ENCODE measurements at places on chromosomes 3 and 15. TPM values are rescaled to one million over a fixed set of nuclear protein-coding genes. Genes with fewer than 3 reads are reported as not detected.

DNA sequence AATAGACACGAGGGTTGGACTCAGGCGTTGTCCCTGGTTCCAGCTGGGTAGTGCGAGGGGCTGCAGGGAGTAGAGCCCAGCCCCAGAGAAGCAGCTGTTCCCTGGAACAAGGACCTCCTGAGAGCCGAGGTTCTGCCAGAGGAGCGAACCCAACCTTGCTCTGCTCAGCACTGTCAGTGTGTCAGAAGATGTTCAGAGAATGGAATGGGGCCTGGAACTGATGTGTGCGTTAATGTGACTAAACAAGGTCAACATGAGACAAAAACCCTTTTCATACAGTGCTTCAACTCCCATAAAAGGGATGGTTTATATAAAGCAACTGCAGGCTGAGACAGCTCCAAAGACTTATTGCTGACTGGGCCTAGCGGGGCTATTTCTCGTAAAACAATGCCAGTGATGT is 35.5 kb upstream of the HACD2 start:
- peak; percentile 92 for DNase-seq

SYNPR gene
- 0.28 TPM for total RNA-seq

DNA sequence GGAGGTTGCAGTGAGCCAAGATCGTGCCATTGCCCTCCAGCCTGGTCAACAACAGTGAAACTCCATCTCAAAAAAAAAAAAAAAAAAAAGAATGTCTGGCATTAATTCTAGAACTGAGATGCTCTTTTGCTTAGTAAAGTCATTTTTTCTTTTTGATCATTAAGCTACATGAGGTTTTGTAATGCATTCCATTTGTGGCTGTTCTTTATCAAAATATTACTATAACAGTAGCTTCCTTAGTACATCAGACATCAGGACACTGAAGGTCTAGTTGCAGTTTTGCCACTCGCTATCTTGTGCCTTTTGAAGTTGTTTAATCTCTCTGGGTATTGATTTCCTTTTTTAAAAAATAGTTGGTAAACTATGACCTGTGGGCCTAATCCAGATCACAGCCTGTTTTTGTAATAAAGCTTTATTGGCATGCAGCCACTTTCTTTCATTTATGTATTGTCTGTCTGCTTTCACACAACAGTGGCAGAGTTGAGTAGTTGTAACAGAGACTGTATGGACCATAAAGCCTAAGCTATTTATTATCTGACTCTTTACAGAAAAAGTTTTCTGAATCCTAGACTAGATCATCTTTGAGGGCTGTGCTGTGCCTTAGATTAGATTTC is 76.6 kb downstream of the SLC25A26 start:
- no peak for DNase-seq

LSMEM2 gene
- not detected for total RNA-seq

GRCh38 chr15:57335293-57335715 is 41.0 kb upstream of the CGNL1 start:
- DNase-seq: no peak

DNA sequence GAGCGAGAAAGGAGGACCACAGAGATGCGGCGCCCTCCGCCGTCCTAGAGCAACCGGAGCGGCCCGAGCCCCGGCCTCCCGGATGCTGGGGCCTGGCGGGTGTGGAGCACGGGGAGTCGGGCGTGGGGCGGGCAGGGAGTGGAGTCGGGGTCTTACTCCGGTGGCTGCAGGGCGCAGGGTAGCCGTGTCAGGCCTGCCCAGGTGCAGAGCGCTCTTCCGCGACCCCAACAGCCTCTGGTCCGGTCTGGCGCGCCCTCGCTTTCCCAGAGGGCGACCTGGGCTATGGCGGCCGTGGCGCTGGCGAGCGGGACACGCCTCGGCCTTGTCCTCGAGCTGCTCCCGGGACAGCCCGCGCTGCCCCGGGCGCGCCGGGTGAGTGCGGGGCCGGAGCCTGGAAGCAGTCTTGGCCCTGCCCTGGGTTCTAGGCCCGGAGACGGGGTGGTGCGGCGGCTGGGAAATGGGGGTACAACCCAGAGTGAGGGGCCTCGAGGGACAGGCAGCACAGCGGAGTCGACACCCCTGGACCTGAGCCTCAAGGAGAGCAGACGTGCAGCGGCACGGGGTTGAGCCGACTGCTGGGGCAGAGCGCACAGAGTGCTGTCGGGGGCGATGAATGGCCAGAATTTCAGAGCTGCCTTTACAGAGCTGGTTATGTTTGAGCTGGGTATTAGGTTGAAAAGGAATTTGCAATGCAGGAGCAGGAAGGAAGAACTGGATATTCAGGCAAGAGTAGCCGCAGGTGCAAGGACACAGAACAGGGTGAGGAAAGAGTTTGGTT is at the start of gene ZNF662:
Gene ZNF662 (plus strand): TSS at position 73 of the 778 bp plus-strand sequence. CDS start 1,973 bp downstream, outside the sequence.
- DNase-seq: peak; percentile 80

- DNase-seq: no peak
Observed at GRCh38 chr3:56810577-56811545, 9.1 kb upstream of the ARHGEF3 start.

DNA sequence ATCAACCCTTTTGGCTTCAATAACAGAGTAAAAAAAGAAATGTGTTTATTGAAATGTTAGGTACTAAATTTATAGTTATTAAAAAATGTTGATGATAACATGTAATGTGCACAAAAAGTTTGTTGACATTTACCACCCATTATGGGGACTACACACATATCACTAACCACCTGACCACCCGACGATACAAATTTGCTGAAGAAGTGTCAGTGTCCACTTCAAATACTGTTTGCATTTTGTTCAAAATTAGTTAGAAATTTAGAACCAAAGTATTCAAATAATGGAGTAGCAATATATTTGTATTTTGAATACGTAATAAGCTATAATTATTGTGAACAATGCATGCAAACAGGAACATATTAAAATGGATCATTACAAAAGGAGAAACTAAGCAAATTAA is 54.4 kb downstream of the KCNH8 start:
- DNase-seq: no peak

DNA sequence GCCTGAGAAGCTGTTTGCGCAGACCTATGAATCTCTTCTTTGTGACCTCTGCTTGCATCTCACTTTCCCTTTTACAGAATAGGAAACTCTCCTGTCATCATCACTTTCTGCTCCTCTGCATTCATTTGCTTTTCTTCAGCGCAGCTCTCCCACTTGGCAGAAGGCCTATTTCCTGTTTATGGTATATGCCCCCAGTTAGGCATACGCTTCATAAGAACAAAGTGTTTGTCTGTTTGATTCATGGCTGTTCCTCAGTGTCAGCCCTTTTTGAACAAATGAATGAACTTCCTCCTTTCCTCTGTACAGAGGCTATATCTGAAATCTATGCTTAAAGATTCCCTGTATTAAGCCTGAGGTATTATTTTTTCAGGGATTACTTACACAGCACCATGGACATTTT is 1216.9 kb upstream of the GBE1 start:
- no peak for DNase-seq

- no peak for DNase-seq
Observed at GRCh38 chr3:134311265-134311664, 60.6 kb upstream of the RYK start.

LMAN1L gene
- total RNA-seq: not detected

DNA sequence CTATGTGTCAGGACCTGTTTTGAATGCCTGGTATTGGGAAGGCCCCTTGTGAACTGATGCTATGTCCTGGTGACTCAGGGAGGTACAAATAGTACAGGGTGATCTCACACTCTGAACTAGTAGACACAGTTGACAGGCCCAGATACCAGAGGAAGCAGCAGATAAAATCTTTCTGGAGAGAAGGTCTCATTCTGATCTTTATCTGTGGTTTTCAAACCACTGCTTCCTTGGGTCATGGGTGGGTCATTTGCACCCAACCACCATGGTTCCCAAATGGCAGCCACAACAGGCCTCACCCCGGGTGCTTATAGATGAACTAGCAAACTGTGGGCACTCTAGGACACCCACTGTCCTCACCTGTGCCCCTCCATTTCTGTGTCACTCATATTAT is 43.4 kb downstream of the PXYLP1 start:
- no peak for DNase-seq

DNA sequence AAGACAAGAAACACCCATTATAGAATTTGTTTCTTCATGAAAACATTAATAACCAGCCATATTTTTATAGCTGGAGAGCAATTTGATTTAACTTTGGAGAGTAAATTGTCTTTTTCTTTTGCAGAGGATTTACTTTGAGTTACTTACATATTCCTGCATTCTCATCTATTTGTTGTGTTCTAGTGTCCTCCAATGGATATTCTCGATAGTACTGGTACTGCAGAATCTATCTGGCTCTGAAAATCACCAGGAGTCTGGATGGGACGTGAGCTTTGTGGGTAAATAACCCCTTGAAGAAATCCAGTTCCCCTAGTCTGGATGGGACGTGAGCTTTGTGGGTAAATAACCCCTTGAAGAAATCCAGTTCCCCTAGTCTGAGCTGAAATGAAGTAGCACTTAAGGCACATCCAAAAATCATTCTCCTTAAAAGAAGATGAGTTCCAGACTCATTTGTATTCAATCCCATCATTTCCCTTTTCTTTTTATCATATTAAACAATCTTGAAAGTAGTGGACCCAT is 294.1 kb upstream of the UBE2E2 start:
- DNase-seq: no peak

BCL2A1 gene
- total RNA-seq: 1.9 TPM

- DNase-seq: no peak
Observed at GRCh38 chr3:82000773-82001172, 239.3 kb upstream of the GBE1 start.

SLC15A2 gene
- 2.1 TPM for total RNA-seq

DNA sequence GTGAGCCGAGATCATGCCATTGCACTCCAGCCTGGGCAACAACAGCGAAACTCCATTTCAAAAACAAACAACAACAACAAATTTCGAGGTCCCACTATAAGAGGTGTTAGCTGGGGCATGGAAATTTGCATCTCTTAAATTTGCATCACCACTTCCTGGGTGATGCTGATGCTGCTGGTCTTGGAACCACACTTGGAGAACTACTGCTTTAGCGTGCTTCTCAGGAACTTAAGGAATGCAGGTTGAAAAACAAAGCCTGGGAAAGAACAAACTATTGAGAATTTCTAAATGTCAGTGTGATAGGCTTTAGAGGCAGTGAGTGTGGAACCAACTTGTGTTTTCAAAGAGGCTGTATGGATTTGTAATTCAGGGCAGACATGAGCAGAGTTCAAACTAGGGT is 858.4 kb upstream of the ARPP21 start:
- no peak for DNase-seq

BOC gene
- 122 TPM for total RNA-seq

LSAMP gene
- 23.5 TPM for total RNA-seq

GRCh38 chr3:172126741-172127140 is 87.4 kb downstream of the FNDC3B start:
- no peak for DNase-seq

CCDC39 gene
- not detected for total RNA-seq

GRCh38 chr3:122691195-122691594 is 10.6 kb downstream of the PARP14 start:
- no peak for DNase-seq

DNA sequence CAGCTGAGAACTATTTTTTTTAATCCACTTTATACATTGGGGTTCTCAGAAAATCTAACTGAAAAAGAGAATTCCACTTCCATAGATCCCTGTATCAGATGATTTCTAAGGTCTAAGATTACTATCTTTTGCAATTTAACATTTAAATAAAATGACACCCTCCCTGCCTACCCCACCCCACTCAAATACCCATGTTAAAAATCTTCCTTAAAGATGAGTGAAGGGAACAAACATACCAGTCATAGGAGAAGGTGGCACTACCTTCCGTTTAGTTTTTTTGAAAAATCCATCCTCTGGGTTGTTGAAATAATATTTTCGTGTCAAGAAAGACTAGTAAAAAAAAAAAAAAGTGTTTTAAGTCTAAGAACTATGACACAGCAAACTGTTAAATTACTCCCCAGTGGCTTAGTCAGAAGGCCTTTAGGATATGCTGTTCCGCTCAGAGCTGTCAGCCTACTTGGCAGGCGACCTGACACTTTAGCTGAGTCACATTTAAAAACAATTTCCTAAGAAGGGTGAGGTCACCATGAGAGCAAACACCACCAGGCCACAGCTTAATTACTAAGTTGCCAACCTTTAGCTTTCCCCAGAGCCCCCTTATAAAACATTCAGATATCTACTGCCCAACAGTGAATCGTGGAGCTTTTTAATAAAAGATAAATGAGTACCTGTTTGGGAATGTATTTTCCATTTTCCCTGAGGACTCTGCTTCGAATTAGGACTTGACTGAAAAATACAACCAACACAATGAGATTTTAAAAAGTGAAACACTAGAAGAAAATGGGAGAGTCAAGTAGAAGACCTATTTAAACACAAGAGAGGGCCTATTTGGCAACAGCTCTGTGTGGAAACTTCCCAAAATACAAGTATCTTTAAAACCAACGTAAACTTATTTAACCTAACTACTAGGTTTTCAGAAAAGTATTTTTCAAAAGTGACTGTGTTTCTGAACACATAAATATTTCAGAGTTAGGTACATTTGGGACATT is 9.6 kb downstream of the EMC3 start:
- DNase-seq: peak; percentile 95

GRCh38 chr15:43277901-43278300 is 11.2 kb upstream of the TGM5 start:
- no peak for DNase-seq

DNA sequence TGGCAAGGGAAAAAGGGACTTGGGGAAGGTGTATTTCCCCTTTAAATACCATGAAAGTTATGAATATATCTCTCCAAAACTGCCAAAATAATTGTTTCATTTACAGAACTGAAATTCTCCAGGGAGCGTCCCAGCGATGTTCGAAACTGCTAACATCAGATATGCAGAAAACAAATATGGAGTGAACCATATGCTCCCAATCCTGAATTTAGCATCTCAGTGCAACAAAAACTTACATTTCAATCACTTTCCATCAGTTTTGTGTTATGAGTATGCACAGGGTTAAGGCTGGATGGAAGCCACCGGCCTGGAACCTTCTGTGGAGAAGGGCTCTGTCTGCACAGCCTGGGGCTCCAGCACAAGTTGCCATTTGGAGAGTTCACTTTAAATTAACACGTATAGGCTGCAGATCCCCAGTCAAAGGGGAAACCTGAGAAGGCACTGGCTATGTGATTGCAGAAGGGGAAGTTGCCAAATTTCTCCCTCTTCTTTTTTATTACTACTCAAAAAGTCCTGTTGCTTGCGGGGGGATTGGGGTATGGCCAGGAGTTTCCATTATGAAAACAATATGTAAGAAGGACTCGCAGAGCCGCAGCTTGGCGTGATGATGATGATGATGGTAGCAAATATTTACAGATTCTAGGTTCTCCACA is 56.9 kb upstream of the FOXP1 start:
- no peak for DNase-seq

DNA sequence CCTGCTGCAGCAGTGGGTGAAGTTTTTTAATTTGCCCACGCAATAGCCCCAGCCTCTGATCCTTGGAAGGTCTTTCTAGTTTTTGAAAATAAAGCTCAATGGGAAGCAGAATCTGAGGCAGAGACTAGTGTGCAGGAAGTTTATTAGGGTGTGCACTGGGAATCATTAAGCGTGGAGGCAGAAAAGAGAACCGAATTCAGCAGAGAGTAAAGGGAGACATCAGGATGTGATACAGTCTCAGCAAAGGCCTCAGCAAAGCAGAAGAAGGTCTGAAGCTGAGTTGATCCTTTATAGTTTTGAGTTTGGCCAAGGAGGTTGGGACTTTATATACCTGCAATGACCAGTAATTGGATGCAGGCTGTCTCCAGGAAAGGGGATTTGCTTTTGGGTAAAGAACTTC is 4.9 kb upstream of the BTLA start:
- no peak for DNase-seq

P4HTM gene
- total RNA-seq: 35.0 TPM

BSN gene
- total RNA-seq: 0.71 TPM

CA12 gene
- 0.49 TPM for total RNA-seq

GRCh38 chr3:173354124-173354523 is 43.4 kb upstream of the NLGN1 start:
- no peak for DNase-seq

- DNase-seq: no peak
Observed at GRCh38 chr3:20190991-20191390, 5.0 kb upstream of the SGO1 start.

Data from sigmoid colon (tissue), 7 donors.